ENCODE measurements at places on chromosomes 6 and 20. TPM values are rescaled to one million over a fixed set of nuclear protein-coding genes. Genes with fewer than 3 reads are reported as not detected.

- DNase-seq: no peak
Observed at GRCh38 chr6:35633579-35634089, 55.1 kb downstream of the FKBP5 start.

- DNase-seq: no peak
Observed at GRCh38 chr20:59101961-59102360, 59.4 kb upstream of the PRELID3B start.

- DNase-seq: no peak
Observed at GRCh38 chr6:47256361-47256760, 53.3 kb downstream of the TNFRSF21 start.

GRCh38 chr6:8545336-8545735 is 110.0 kb upstream of the SLC35B3 start:
- DNase-seq: no peak

GRCh38 chr6:162150295-162150694 is 577.3 kb downstream of the PRKN start:
- no peak for DNase-seq

DNA sequence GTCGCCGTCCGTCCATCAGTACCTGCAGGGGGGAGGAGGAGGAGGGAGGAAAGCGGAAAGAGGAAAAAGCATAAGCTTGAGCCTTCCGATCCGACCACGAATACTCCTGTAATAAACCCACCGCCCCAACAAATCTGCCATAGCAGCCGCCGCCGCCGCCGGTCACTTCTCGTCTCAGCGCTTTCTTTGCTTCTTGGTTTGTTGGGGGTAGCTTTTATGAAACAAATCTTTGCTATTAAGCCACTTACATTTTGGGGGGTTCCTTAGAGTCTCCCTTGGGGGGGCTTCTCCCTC is 277 bp downstream of the ADGRB3 start:
- no peak for DNase-seq

GRCh38 chr6:90892271-90892670 is 305.4 kb upstream of the MAP3K7 start:
- DNase-seq: no peak

DNA sequence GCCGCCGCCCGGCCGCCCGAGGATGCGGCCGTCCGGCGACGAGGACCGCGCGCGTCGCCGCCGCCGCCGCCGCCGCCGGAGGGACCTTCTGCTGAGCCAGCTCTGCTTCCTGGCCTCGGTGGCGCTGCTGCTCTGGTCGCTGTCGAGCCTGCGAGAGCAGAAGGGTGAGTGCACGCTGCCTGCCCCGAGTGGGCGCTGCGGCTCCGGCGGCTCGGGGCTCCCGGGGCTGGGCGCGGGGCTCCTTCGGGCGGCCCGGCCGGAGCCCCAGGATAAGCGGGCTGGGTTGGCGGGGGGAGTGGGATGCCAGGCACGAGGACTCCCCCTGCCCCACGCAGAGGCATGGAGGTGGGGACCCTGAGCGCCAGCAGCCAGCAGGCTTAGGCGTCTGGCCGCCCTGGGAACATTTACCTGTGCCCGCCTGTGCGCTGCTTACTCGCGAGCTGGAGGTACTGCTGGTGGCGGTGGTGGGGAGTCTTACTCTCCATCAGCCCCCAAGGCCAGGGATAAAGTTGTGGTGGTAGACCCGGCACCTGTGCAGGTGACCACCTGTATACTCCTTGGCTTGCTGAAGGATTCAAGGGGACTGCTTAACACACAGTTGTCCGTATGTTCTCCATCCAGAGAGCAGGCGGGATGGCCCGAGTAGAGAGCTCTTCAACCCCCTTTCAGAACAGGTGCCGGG is 520 bp downstream of the SLC24A3 start:
- DNase-seq: peak; percentile 93

GRCh38 chr6:1904466-1904799 is 294.7 kb downstream of the FOXC1 start:
- DNase-seq: no peak

- peak; percentile 92 for DNase-seq
Observed at GRCh38 chr20:49567421-49568277, at the start of gene PTGIS. TSS of gene PTGIS (minus strand) at chr20:49568137. CDS start at chr20:49568116, 21 bp downstream.

DNA sequence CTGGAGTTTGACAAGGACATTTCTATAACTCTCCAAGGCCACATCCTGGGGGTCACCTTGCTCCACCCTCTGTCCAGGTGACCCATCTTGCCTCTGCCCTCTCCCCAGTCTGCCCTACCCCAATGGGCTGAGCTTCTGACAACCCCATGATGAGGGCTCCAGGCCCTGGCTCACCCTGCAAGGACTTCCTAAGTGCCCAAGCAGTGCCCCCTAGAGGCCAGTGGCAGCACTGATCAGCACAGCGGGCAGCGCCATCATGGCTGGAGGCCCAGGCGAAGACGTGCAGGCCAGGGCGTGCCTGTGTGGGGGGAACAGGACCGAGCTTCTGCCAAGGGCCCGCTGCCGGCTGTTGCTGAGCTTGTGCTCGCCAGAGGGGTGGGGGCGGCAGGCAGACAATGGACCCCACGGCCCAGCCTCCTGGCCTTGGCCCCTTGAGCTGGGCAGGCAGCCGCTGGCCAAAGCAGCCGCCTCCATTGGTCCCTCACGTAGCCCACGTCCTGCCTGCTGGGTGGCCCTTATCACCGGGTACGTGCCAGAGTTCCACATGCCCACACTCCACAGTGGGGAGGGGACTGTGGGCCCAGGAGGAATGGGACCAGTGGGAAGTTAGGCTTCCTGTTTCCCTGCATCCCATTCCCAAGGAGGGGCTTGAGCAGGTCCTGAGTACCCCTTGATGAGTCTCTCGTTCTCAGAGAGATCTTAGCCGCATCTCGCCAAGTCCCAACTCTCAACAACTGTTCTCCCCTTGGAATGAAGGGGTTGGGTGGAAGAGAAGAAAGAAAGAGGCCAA is 64.3 kb downstream of the MRPL14 start:
- DNase-seq: peak; percentile 95

- DNase-seq: no peak
Observed at GRCh38 chr6:54031169-54031568, 80.1 kb upstream of the MLIP start.

DNA sequence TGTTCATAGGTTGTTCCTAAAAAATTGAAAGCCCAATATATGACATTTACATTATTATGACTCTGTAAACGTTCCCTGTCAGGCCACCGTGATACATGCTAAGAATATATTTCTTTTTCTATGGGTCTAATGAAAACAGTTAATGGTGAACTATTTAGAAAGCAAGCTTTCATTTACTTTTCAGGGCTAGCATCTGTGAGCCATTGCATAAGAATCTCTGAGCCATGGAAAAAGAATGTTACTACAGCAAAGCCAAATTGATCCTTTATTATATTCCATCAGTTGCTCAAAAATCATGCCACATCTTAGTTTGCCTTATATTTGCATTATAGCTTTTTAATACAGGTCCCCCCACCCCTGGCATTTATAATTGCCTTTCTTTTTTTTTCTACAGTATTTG is 275.5 kb downstream of the ZFAND3 start:
- no peak for DNase-seq

GRCh38 chr6:151349651-151350270 is 41.6 kb downstream of the ZBTB2 start:
- DNase-seq: no peak

DNA sequence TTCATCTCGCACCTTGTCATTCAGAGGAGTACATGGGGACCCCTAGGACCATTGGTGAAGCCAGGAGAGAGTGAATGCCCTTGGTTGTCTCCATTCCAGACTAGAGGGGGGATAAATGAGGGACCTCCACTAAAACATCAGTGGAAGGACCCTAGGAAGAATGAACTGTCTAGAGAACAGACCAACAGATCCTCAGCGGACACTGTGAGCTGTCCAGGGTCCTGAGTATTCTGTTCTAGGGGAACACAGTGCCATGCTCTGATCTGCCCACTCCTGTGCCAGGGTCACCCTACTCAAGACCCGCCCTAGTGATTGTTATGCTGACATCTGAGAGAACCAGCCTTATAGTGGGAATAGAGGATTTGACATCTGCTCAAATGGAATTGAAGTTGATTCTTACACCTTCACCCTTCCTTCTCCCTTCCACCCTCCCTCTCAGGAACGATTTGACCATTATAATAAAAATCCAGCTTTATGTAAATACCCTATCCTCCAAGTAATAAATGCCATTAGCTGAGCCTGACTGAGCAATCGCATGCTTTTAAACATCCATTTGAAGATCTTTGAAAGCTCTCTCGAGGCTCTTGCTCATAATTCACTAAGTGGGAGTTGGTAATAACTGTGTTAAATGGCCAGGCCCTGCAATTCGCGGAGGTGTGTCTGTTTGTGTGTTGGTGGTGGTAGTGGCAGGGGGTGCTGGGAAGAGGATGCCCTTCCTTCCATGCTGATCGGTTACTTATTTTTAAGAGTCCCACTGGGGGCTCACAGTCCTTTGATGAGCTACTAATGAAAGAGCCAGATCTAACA is 43.6 kb upstream of the SLC32A1 start:
- peak; percentile 91 for DNase-seq

DNA sequence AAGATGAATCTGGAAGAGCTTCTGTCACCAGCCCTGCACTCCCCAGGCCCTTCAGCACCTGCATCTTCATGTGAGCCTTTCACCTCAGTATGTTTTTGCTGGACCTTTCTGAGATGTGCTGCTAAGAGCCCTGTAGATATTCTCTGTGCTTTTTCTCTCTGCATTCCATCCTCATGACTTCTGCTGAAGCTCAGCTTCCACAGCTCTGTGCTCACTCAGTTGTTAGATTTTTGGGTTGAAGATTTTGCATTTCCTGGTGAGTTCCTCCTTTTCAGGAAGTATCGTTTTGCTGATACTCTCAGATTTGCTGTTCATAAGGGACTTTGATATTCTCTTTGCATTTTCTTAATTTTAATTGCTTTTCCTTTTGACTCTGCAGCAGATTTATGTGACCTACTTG is 18.3 kb downstream of the KIAA1586 start:
- DNase-seq: no peak

GRCh38 chr6:113651120-113651519 is 206.0 kb upstream of the MARCKS start:
- DNase-seq: no peak

DNA sequence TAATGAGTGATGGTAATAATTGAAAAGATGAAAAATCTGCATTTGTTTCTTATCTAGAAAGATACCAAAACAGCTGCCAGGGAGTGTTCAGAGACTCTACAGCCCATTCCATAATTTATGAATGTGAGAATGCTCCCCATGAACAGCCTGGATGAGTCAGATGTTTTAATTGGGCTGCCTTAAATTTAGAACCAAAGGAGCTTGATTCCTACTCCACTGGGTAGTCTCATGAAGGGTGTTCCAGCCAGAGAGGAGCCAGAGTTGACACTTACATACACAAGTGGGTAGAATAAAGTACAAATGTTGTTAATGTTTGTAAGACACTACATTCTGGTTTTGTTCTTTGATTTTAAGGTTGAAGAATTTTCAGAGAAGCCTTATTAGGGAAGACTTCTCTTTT is 158.7 kb upstream of the PRND start:
- no peak for DNase-seq

DNA sequence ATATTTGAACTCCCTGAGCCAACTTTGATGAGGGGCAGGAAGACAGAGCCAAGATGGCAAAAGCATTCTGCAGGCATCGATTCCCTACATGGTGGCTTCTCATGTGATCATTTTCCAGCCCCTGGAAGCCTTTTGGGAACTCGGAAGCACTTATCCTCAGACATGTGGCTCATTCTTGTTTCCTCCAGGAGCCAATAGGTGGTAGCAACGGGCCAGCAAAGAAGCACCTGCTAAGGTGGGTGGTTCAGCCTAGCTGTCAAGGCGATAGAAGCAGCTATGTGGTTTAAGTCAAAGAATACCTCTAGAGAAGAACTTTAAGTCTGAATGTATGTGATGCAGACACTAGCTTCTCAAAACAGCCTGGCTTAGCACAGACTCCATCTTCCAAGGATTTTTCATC is 64.9 kb upstream of the PAX1 start:
- peak; percentile 89 for DNase-seq

DNA sequence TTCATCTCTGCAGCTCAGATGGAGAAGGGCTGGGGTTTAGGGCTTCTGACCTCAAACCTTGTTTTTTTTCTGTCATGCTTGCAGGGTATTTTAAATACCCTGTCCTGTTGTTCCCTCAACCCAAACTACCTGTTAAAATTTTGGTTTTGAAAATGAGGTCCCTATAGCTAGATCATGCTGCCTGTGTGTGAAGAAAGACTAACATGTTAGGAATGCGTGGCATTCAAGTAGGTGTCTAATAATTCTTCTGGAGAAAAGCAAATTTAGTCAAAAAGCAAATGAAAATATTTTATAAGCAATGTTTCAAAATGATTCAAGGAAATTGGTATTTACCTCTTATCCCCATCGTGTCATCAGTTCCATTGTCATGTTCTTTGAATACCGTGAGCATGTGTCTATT is 77.2 kb upstream of the C20orf144 start:
- no peak for DNase-seq

GRCh38 chr20:1819311-1820137 is 75.7 kb upstream of the SIRPA start:
- DNase-seq: peak; percentile 54

DNA sequence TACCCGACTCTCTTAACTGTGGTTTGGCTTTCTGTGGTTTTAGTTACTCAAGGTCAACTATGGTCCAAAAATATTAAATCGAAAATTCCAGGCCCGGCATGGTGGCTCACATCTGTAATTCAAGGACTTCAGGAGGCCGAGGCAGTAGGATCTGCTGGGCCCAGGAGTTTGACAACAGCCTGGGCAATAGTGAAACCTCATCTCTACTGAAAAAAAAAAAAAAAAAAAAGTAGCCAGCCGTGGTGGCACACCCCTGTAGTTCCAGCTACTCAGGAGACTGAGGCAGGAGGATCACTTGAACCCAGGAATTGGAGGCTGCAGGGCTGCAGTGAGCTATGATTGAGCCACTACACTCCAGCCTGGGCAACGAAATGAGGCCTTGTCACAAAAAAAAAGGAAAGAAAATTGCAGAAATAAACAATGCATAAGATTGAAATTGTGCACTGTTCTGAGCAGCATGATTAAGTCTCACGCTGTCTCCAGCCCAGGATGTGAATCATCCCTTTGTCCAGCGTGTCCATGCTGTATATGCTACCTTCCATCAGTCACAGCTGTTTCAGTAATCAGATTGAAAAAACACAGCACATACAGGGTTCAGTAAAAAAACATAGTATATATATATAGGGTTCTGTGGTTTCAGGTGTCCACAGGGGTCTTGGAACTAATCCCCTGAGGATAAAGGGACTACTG is 40.7 kb downstream of the RGS17 start:
- no peak for DNase-seq

The RIPOR3 gene
- 0.46 TPM for total RNA-seq

The OPN5 gene
- total RNA-seq: not detected

The EPHA7 gene
- total RNA-seq: 3.3 TPM

The STX11 gene
- not detected for total RNA-seq

The CAPN11 gene
- 1.2 TPM for total RNA-seq

The HLA-DMB gene
- total RNA-seq: 0.50 TPM

The ARFGEF3 gene
- 10.3 TPM for total RNA-seq

The CTCFL gene
- 0.33 TPM for total RNA-seq

The GRM1 gene
- total RNA-seq: 0.70 TPM

The PRKN gene
- 4.8 TPM for total RNA-seq

The TRAPPC3L gene
- not detected for total RNA-seq

The FKBP1C gene
- total RNA-seq: 0.56 TPM

The ZNF341 gene
- 6.6 TPM for total RNA-seq

The SGK1 gene
- 6.3 TPM for total RNA-seq

Data from endodermal cell (in vitro differentiated cells).